ENCODE measurements at places on chromosomes 4 and X.

DNA sequence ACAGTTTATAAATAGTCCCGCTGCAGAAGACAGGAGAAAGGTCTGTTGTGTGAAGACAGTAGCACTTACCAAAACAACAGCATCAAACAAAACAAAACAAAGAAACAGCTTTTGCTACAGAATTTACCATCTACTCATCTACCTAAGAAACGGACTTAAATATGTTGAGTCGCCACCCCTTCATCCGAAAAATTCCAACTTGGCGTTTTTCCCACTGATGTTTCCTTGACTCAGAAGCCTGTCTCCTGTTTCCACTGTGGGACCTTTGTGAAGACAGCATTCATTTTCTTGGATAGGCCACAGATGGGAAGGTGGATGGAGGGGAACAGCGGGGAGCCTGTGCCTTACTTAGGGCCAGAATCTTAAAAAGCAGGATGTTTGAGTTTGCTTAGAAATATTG lies 1.3 kb upstream of the ITM2A start:
- no peak for DNase-seq

DNA sequence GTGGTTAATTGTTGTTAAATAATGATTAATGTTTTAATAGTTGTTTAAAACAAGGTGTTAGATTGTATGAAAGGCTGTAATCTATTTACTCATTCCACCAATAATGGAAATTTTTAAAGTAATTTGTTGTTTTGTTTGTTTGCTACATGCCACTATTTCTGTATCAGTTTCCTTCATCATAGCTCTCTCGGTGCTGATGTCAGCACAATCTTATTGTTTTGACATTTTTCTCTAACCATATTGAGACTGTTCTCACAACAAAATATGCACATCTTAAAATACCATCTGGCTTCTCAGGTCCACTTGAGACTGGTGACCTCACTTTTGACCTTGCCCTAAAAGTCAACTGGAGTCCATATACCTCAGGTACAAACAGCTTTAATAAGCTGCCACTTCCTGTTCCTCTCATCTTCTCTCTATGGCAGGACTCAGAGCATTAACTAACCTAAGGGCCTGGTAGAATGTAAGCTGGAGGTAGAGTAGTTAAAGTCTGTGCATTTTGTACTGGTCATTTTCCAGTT lies 1.0 kb upstream of the GUCY1B1 start:
- DNase-seq, result no peak

DNA sequence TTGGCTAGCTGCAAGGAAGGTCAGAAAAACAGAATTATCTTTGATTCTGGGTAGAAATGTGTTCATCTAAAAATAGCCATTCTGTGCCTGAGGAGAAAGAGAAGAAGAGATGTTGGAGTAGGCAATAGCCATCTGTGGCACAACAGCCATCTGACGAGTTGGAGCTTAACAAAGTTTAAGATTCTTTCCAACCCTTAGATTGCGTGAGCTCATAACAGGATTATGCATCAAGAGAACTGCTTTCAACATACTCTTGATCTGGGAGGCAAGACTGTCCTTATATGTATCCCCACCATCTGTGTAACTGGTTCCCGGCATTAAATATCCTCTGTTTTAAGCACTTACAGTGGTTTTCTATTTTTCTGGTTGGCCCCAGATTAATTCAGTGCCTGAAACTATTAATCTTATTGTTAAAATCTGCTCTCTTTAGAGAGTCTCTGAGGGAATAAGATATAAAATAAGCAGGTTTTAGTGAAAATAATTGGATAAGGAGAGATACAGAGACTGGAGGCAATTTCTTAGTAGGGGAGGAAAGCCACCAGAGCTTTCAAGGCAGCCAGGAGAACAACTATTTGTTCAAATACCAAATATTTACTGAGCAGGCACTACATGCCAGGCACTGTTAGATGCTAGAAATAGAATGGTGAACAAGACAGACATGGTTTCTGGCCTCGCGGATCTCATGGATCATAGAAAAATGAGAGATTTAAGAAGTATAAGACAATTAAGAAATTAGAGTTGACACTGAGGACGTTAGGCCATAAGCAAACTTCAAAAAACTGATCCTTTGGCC lies 398.0 kb downstream of the SMARCA1 start:
- no peak for DNase-seq

DNA sequence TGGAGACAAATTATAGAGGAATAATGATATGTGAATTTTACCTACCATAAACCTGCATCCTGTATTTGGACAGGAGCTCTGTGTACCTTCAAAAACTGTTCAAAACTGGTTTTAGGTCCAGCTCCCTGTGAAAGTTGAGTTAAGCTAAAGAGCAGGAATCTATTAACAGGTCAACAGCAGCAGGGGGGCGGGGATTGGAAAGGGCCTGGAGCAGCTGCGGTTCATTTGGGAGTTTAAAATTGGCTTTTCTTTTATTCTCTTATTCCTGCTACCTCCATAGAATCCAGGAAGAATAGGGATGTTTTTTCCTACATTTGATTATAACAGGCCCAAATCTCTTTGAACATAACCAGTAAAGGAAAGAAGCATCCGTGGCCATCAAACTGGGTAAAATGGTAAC lies 23.8 kb downstream of the SHROOM3 start:
- DNase-seq, result no peak

DNA sequence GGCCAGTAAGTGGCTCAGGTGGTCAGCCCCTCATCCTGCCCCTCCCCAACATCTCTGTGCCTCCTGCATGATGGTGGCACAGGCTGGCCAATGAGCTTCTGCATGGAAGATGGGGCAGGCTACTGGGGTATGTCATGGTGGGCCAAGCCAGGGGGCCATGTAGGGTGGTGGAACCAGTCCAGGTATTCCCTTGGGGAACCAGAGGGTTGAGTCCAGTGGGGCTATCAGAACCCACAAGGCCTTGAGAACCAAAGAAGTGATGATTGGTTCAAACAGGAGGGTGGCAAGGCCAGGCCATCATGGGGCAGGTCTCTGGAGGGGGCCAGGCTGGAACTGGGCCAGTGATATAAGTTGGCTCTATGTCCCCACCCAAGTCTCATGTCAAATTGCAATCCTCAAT lies 18.8 kb upstream of the PPP2R2C start:
- no peak for DNase-seq

GRCh38 chr4:2663275-2663674 lies 92.9 kb downstream of the TNIP2 start:
- DNase-seq, result no peak

DNA sequence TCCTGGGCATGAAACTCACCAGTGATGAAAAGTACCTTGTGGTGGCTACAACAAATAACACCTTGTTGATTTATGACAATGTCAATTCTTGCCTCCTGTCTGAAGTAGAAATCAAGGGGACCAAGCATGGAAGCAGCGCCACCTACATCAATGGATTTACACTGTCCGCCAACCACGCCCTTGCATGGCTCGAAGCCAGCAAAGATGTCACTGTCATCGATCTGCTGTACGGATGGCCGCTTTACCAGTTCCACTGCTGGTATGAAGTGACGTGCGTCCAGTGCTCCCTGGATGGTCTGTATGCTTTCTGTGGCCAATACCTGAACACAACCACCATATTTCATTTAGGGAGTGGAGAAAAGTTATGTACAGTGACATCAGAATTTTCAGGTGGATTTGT lies 200.5 kb downstream of the NWD2 start:
- DNase-seq, result no peak

GRCh38 chrX:96861661-96862060 lies 22.0 kb upstream of the RPA4 start:
- no peak for DNase-seq

DNA sequence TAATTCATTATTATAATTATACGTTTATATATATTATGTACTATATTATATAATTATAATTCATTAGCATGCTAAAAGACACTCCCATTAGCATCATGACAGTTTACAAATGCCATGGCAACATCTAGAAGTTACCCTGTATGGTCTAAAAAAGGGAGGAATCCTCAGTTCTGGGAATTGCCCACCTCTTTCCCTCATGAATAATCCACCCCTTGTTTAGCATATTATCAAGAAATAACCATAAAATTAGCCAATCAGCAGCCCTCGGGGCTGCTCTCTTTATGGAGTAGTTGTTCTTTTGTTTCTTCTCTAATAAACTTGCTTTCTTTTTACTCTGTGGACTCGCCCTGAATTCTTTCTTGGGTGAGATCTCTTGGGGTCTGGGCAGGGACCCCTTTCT lies 42.8 kb upstream of the SLC10A7 start:
- no peak for DNase-seq

GRCh38 chr4:15374656-15375055 lies 53.2 kb upstream of the C1QTNF7 start:
- no peak for DNase-seq

DNA sequence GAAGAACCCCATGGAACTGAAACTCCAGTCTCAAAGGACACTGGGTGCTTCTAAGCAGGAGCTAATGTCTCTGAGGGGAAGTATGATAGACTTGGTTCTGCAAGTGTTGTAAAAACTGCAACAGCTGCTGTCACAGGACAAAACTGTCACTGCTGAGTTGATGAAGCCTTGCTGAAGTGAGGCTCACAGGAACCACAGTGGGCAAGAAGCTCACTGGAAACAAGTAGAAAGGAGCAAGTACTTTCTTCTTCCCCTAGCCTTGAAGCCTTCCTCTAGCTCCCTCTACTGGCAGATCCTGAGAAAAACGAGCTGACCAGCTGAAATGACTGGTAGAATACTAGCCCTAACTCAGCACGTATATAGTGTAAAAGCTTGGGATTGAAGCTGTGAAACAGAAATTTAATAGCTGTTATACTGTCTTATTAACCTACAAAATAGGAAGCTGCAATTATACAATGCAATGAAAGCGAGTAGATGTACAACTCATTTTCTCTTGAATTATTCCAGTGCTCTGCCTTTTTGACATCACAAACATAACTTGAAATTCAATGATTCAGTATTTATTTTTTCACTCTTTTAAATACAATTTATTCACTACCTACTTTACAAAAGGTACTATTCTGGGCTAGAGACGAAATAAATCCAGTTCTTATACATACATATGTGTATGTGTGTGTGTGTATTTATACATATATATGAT lies 91.4 kb downstream of the GABRB1 start:
- DNase-seq, result peak; percentile 57

- DNase-seq, result no peak
Observed at GRCh38 chr4:136002316-136002715, 1530.0 kb downstream of the PCDH18 start.

DNA sequence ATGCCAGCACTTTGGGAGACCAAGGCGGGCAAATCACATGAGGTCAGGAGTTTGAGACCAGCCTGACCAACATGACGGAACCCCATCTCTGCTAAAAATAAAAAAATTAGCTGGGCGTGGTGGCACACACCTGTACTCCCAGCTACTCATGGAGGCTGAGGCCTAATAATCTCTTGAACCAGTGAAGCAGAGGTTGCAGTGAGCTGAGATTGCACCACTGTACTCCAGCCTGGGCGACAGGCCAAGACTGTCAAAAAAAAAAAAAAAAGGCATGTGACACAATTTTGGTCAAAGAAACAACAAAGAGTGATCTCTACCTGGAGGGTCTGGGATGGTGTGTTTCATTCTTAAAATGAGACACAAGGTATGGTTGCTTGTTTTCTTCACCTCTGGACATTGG lies 188.2 kb upstream of the HS3ST1 start:
- no peak for DNase-seq

DNA sequence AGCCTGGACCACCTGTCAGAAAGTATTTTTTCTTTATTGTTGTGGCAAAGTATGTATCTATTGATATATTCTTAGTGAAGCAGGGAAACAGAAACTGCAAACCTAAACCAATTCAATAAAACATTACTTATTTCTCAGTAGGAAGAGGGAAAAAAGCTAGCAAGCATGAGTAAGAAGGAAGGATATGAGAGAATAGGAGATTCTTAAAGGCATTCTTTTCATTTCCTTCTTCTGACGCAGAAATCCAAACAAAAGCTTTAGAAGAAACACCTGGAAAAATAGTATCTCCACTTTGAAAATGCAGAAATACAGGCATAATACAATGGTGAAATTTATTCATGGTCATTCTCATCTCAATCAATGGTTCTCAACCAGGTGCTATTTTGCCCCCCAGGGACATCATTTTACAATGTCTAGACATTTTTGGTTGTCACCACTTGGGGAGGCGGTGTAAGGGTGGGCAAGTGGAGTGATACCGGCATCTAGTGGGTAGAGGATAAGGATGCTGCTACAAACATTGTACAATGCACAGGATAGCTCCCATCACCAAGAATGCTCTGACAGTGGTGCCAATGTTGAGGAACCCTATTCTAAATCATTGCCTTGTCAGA lies 21.7 kb upstream of the ATXN3L start:
- DNase-seq, result no peak

GRCh38 chrX:74493806-74494205 lies 72.5 kb downstream of the SLC16A2 start:
- DNase-seq, result no peak

DNA sequence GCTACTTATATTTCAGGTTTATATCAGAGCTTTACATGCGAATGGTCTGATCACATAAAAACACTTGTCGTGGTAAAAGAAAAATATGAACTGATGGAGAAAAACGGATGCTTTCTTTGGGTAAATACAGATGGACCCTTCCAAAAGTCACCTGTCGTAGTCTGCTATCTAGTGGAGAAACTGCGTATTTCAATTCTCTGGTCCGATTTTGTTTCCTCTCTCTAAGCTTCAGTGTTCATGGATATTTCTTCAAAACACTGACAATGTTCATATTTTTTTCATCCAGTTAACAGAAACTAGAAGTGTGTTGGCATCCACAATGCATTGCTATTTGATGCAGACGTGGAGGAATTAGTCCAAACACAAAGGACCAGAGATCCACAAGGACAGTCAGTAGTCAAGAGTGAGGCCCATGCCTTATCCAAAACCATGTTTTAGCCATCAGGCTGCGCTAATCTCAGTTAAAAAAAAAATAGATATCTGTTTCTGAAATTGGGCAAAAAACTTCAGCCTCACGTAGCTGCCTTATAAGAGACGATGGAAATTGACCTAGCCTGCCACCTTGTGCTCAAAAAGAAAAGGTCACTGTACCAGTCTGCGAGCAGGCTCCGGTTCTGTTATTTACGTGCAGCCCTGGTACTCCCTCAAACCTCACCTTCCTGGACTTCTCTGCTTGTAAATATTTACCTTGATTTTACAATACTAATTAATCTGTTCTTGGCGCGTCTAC lies 16.0 kb downstream of the MEPE start:
- DNase-seq, result peak; percentile 68

DNA sequence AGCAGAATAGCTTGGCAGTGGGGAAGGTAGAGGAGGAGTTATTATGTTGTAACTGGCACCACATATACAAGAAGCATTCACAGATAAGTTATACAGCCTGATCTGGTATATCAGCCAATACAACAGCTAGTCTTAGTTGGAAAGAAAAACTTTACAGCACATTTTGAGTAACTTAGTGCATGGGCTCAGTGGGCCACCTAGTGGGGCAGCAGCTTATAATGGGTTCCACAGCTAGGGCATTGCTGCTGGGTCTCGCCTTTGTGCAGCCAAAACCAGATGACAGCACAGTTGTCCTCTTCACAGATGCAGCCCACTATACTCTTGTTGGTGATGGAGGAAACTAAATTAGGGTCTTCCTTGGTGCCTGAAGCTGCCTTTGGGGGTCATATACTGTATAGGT lies 448.1 kb upstream of the RASGEF1B start:
- DNase-seq, result no peak

All from SW480 (cell line).